Umbilical cord (tissue), 2 donors: ENCODE measurements at places on chromosomes 7 and 10. TPM values are rescaled to one million over a fixed set of nuclear protein-coding genes. Genes with fewer than 3 reads are reported as not detected.

Gene VPS37D
- total RNA-seq = 10.1 TPM

Gene SHH
- total RNA-seq = 1.2 TPM

Gene SUN3
- total RNA-seq = not detected

Gene SLC26A3
- 6.3 TPM for total RNA-seq

Gene EBLN1
- 3.6 TPM for total RNA-seq

Gene PTPRN2
- total RNA-seq = 0.72 TPM

Gene MALSU1
- 49.4 TPM for total RNA-seq

Gene AGAP5
- 0.48 TPM for total RNA-seq

Gene GPER1
- total RNA-seq = 16.6 TPM

Gene SLC26A5
- not detected for total RNA-seq

Gene CFAP70
- 6.5 TPM for total RNA-seq

Gene ST8SIA6
- 4.3 TPM for total RNA-seq

Gene CARD11
- 3.9 TPM for total RNA-seq

Gene HOXA5
- 2.9 TPM for total RNA-seq
